ENCODE measurements at places on chromosomes 1 and 21. TPM values are rescaled to one million over a fixed set of nuclear protein-coding genes. Genes with fewer than 3 reads are reported as not detected.

The SLAMF9 gene
- polyA plus RNA-seq, result 0.19 TPM

The DCST2 gene
- 0.76 TPM for polyA plus RNA-seq

The OR6K3 gene
- polyA plus RNA-seq, result not detected

The UBL4B gene
- polyA plus RNA-seq, result not detected

The RSRP1 gene
- 191 TPM for polyA plus RNA-seq

The CHI3L1 gene
- polyA plus RNA-seq, result not detected

The PGBD5 gene
- polyA plus RNA-seq, result 0.39 TPM

The ELK4 gene
- polyA plus RNA-seq, result 3.8 TPM

The S100A3 gene
- polyA plus RNA-seq, result 11.8 TPM

The C8A gene
- polyA plus RNA-seq, result not detected

GRCh38 chr1:188670837-188671236, 1806.8 kb downstream of the BRINP3 start:
- H3K4me1 ChIP-seq, result no peaks in the 10 kb centered on the region
- H3K36me3 ChIP-seq, result no peaks in the 10 kb centered on the region
- H3K4me3 ChIP-seq, result no peak overlapping the region
- no peak for DNase-seq
- no peak overlapping the region for H3K27ac ChIP-seq

GRCh38 chr21:28455253-28455600, 537.5 kb downstream of the LTN1 start:
- no peaks in the 10 kb centered on the region for H3K36me3 ChIP-seq
- no peak for DNase-seq
- H3K4me3 ChIP-seq, result no peak overlapping the region
- peak overlapping the region; percentile 71 for H3K27ac ChIP-seq

DNA sequence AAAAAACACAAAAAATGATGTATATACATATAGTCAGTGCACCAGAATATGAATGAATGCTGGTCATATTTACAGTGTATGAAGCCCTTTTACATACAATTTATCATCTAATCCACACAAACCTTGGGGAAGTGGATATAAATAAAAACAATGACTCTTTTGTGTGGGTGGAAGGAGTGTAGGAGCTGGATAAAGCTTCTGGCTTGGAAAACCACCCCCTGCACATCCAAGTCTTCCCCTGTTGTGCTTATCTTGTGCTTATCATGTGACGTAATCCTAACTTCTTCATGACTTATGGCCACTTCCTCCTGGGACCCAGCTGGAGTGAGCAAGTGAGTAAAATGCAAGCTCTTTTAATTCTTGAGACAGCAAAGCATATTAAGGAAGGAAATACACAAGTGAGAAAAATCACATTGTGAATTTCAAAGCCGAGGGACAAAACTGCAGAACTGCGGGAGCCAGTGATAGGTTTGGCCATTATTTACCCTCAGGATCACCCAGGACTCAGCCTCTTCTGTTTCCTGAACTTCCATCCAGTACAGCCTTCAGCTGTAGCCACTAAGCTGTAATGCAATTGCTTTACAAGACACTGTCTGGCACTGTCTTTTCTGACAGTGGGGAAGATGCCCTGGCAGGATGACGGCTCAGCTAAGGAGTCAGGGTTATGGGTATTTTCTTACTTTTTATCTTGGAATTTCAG, 104.0 kb upstream of the PPM1J start:
- H3K4me3 ChIP-seq, result no peak overlapping the region
- H3K36me3 ChIP-seq, result no peaks in the 10 kb centered on the region
- H3K27ac ChIP-seq, result no peak overlapping the region
- no peak for DNase-seq

DNA sequence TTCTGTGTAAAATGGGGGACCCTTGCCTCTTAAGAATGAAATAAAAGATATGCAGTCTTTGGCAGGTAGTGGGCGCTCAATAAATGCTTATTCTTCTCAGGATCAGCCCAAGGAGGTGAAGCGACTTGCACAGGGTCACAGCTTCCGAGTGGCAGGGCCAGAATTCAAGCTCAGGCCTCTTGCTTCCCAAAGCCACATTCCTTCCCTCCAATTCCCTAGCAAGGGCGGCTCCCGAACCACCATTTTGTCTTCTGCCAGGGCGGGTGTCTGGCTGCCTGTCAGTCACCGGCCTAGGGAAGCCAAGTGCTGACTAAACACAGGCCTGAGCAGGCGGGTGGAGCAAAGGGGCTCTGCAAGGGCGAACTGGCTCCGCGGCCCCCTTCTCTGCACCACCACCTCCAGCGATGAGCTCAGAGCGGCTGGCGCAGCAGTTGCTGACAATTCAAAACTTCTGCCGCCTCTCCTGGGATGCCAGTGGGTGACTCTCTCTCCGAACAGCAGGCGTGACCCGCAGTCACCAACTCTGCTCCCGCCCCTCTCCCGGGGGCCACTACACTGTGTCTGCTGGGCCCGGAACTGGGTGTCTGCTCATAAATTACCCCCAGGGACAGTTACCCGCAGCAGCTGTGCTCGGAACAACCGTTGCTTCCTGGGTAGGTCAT, 10.8 kb downstream of the GPR3 start:
- H3K36me3 ChIP-seq, result peaks cover 22% of the 10 kb centered on the region
- peak; percentile 31 for DNase-seq
- H3K4me1 ChIP-seq, result no peaks in the 10 kb centered on the region
- no peaks in the 10 kb centered on the region for H3K27me3 ChIP-seq
- H3K27ac ChIP-seq, result no peak overlapping the region
- no peak overlapping the region for H3K4me3 ChIP-seq

DNA sequence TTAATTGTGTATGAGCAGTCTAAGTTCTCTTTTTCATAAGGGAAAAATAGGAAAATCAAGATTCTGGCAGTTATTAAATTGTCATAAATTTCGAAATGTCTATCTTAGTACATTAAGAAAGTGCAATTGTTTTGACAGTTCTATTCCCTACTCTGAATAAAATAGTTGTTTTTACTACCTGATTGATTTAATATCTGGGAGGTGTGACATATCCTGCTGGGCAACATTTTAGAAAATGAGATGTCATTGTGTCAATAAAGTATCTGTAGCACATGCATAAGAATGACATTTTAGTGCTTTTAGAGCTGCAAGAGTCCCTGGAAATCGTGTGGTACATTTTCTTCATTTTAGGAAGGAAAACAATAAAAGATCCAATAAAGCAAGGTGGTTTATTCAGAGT, 139.2 kb upstream of the COL11A1 start:
- DNase-seq, result no peak
- no peak overlapping the region for H3K27ac ChIP-seq
- H3K4me1 ChIP-seq, result peaks cover 7% of the 10 kb centered on the region
- no peaks in the 10 kb centered on the region for H3K27me3 ChIP-seq

GRCh38 chr1:36463463-36463802, 751 bp downstream of the MRPS15 start:
- no peaks in the 10 kb centered on the region for H3K4me1 ChIP-seq
- H3K4me3 ChIP-seq, result peak overlapping the region; percentile 91
- peaks cover 19% of the 10 kb centered on the region for H3K36me3 ChIP-seq
- H3K27ac ChIP-seq, result 0 out of 2 replicates have a peak overlapping the region, but pooled peaks have one; percentile 35
- DNase-seq, result no peak
- no peaks in the 10 kb centered on the region for H3K27me3 ChIP-seq

DNA sequence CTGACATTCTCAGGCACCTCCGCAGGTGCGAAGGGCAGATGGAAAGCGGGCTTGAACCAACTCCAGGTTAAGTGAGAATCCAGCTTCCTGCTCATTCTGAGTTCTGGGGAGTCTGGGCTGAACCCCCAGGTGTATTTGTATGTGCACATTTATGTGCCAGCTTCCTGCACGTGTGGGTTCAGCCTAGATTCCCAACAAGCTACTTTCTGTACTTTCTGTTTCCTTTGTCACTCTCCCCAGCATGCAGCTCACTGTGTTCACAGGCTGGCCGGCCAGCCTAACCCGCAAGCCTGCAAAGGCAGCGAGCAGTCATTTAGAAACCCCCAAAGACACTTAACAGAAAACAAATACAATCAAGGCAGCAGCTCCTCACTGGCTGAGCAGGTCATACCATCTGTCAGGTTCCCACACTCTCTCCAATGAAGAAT, 1.3 kb upstream of the IL19 start:
- no peaks in the 10 kb centered on the region for H3K4me1 ChIP-seq
- H3K4me3 ChIP-seq, result no peak overlapping the region
- no peak overlapping the region for H3K27ac ChIP-seq
- peaks cover 18% of the 10 kb centered on the region for H3K27me3 ChIP-seq
- H3K36me3 ChIP-seq, result no peaks in the 10 kb centered on the region

DNA sequence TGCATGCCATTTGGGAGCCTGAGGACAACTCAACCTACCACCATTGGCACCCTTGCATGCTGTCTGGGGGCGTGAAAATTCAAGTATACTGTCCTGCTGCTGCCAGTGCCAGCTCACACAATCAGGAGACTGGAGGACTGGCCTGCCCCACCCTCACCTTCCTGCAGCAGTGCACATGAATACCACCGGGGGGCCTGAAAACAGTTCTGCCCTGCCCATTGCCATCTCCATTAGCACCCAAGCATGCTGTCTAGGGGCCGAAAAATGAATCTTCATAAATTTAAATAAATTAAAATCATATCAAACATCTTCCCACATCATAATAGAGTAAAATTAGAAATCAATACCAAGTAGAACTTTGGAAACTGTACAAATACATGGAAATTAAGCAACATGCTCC, 322.1 kb upstream of the TMPRSS15 start:
- H3K27me3 ChIP-seq, result no peaks in the 10 kb centered on the region
- no peak for DNase-seq
- no peaks in the 10 kb centered on the region for H3K4me1 ChIP-seq
- no peak overlapping the region for H3K27ac ChIP-seq

DNA sequence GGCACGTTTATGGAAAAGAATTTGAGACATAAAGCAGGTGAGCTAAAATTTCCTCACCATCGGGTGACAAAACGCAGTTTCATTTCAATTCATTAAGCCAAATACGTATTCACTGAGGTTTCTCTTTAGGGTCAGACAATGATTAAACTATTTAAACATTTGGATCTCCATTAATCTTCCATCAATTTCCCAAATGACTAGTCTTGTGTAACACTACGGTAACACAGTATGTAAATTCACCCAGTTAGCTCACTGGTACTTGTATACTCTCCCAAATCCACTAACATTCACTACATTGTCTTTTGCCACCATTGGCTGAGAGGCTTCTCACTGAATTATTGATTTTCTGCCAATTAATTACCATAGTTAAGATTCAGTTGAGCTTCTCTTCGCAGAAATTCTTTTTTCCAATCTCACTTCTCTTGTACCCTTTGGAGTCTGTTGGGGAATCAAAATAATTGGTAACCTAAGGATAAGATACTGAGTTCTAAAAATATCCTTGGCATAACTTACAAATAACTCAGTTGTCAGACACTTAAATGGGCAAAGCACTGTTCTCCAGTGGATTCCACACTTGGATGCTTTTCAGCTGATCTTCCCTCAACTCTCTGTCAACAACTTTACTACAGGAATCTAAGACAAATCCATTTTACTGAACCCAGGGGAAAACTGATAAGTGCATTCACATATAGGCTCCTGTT, 40.7 kb downstream of the SIPA1L2 start:
- H3K4me3 ChIP-seq, result no peak overlapping the region
- H3K27me3 ChIP-seq, result no peaks in the 10 kb centered on the region
- no peaks in the 10 kb centered on the region for H3K36me3 ChIP-seq
- H3K4me1 ChIP-seq, result no peaks in the 10 kb centered on the region
- H3K27ac ChIP-seq, result no peak overlapping the region
- no peak for DNase-seq

- no peaks in the 10 kb centered on the region for H3K27me3 ChIP-seq
- peaks cover 27% of the 10 kb centered on the region for H3K4me1 ChIP-seq
- DNase-seq, result no peak
- H3K27ac ChIP-seq, result no peak overlapping the region
- no peak overlapping the region for H3K4me3 ChIP-seq
Measured at GRCh38 chr1:26721669-26722355, 26.0 kb downstream of the ARID1A start.

- no peak overlapping the region for H3K4me3 ChIP-seq
- DNase-seq, result no peak
- H3K4me1 ChIP-seq, result peaks cover 7% of the 10 kb centered on the region
Measured at GRCh38 chr21:34536311-34536710, 24.3 kb upstream of the KCNE1 start.

GRCh38 chr1:84031802-84032327, 32.9 kb upstream of the TTLL7 start:
- no peaks in the 10 kb centered on the region for H3K36me3 ChIP-seq
- H3K27ac ChIP-seq, result no peak overlapping the region
- no peaks in the 10 kb centered on the region for H3K4me1 ChIP-seq
- DNase-seq, result no peak
- H3K4me3 ChIP-seq, result no peak overlapping the region
- no peaks in the 10 kb centered on the region for H3K27me3 ChIP-seq

DNA sequence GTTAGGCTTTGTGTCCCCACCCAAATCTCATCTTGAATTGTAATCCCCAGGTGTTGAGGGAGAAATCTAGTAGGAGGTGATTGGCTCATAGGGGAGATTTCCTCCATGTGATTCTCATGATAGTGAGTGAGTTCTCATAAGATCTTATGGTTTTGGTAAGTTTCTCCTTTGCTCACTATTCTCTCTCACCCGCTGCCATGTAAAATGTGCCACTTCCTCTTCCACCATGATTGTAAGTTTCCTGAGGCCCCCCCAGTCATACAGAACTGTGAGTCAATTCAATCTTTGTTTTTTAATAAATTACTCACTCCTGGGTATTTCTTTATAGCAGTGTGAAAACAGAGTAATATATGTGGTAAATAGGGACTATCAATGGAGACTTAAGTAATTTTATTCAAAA, 434.5 kb upstream of the OLFM3 start:
- no peak overlapping the region for H3K27ac ChIP-seq
- H3K4me3 ChIP-seq, result no peak overlapping the region
- H3K4me1 ChIP-seq, result no peaks in the 10 kb centered on the region
- no peaks in the 10 kb centered on the region for H3K36me3 ChIP-seq
- no peaks in the 10 kb centered on the region for H3K27me3 ChIP-seq
- DNase-seq, result no peak

DNA sequence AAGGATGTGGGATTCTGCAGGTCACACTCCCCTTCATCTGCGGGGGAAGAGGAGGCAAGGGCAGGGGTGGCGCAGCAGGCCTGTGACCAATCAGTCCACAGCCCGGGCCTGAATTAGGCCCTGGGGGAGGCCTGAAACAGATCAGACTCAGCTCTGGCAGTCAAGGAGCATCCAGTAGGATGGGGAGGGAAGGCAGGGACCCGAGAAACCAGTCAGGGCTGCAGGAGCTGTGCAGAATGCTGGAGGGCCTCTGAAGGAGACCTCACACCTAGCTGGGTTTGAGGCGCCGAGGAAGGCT, 12.7 kb downstream of the TNNT2 start:
- no peak overlapping the region for H3K27ac ChIP-seq
- no peak overlapping the region for H3K4me3 ChIP-seq
- peaks cover 20% of the 10 kb centered on the region for H3K4me1 ChIP-seq
- no peaks in the 10 kb centered on the region for H3K36me3 ChIP-seq
